Renal pelvis (tissue), 12 donors: ENCODE measurements at places on chromosomes 12 and 14. TPM values are rescaled to one million over a fixed set of nuclear protein-coding genes. Genes with fewer than 3 reads are reported as not detected.
A peak's percentile ranks its signal among the peaks of the same experiment; 100 is the strongest.

Gene FLVCR2
- 6.3 TPM for polyA plus RNA-seq

Gene MDM1
- 38.2 TPM for polyA plus RNA-seq

Gene MYBPC1
- polyA plus RNA-seq, result not detected

Gene DTX1
- polyA plus RNA-seq, result 12.2 TPM

Gene PTPRR
- polyA plus RNA-seq, result 0.68 TPM

Gene C12orf60
- 4.1 TPM for polyA plus RNA-seq

Gene GPRC5D
- 0.64 TPM for polyA plus RNA-seq

Gene DEPDC4
- polyA plus RNA-seq, result 5.4 TPM

Gene FITM1
- polyA plus RNA-seq, result 1.5 TPM

Gene DCN
- polyA plus RNA-seq, result 532 TPM

GRCh38 chr12:68374307-68374982 is 42.3 kb upstream of the MDM1 start:
- no peak for DNase-seq

GRCh38 chr12:18676996-18677588 is 60.7 kb downstream of the PLCZ1 start:
- no peak for DNase-seq

GRCh38 chr12:85923767-85924331 is 49.8 kb downstream of the NTS start:
- no peak for DNase-seq

DNA sequence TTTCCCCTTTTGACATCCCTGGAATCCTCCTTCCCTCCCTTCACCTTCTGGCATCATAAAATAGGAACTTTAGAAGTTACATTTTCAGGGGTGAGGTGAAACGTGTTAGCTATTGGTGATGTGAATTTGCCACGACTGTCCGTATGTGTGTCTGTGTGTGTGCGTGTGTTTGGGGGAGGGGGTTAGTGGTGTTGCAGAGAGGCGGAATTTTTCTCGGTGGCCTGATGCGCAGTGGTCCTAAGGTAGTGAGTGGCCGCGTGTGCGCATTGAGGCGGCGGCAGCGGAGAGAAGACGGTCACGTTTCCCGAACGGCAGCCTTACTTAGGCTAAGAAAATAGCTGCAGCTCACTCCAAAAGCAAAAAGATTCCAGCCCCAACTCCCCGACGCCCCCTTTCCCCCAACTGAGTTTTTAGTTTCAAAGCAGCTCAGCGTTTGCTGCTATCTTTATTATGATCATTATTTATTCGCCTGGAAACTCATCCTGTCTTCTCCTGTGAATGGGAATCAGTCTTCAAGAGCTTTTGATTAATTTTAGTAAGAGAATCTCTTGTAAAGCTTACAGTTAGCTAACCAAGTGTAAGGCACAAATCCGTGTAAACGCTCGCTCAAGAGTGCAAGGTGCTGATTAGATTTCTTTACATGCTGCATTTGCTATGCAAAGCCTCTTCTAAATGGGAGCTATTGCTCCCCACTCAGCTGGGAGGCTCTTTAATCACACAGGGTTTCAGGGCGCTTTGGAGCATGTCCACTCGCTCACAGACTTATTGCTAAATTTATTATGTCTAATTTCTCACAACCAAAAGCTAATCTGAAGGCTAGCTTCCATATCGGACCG is 4.7 kb downstream of the FLRT2 start:
- peak; percentile 26 for DNase-seq

GRCh38 chr14:95300697-95301526 is 18.8 kb downstream of the CLMN start:
- no peak for DNase-seq

DNA sequence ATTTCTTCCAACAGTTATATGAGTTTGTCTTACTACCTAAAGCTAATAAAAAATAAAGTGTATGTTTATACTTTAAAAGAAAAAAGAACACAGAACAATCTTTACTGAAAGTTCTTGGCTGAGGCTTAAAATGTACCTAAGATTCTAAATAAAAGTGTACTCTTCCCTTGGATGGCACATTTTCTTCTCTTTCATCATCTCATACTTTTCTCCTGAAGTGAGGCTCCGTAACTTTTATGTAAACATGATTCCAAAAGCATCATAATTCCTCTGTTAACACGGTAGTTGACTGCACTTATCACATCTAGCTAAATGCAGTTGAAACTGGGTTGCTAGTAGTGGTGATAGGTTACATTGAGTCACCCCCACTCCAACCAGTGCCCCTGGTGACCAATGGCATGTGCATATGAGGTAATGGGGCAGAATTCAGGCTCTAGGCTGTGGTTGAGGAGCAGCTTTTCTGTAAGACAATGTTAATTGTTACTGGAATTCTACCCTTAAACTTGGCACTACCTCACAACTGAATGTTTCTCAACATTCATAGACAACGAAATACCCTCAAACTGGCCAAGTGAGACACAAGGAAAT is 38.4 kb downstream of the WASHC3 start:
- DNase-seq, result no peak

- no peak for DNase-seq
Observed at GRCh38 chr12:75058228-75058627, 151.4 kb downstream of the KCNC2 start.

DNA sequence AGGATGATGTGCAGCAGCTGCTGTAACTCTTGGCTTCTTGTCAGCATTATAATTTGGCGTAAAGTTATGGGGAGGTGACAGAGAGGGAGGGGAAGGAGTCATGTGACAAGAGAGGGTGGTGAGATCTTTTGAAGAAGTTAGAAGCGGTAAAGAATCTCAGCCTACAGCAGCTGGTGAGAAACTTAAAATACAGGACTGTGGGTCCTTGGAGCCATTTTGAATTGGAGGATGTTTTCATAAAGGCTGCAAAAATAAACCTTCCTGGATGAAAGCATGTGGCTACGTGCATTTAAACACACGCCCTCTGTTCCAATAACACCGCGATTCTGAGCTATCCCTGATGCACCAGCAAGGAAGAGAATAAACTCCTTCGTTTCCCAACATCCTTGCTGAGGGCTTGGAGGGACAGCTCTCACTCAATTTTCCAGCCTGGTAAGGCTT is 133.7 kb downstream of the TMEM30B start:
- no peak for DNase-seq

DNA sequence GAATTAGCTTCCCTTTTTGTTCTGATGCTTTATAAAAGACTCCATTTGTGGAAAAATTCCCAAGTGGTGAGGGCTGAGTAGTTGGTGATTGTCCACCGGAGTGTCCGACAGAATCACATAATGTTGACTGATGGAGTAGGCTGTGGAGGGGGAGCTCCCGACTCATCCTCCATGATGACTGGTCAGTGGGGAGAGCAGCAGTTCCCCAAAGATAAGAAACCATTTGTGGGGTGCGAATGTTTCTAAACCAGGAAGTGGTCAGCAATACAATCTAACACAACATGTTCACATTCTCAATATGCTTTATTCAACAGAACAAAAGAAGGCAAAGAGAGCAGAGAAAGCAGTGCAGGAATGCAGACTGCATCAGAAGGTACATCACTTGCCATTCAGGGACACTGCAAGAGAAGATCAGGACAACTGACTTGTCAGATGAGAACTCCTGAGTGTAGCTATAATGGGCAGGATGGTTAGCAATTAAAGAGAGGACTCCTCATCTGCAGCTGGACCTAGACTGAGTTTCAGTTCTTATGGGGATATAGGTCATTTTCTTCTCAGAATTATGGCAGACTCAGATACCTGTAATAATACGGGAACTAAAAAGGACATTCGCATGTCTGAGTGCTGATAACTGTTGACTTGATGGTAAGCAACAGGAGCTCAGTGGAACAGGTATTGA is 5.4 kb downstream of the KRT6B start:
- no peak for DNase-seq

DNA sequence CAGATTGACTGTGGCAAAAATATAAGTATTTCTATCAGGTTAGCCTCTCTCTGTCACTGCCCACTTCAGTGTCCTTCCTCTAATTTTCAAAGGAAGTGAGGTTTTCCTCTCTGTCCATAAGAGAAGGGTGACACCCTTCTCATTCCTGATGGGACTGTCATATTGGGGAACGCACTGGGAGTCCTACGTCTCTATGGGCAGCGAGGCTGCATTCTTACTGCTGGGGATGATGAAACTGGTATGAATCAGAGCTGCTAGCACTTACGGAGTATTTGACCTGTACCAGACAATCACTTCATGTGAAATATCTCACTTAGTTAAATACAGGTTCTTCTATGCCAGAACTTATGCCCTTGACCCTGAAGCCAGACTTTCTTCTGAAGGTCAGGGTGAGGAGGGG is 436.3 kb downstream of the DPF3 start:
- no peak for DNase-seq

DNA sequence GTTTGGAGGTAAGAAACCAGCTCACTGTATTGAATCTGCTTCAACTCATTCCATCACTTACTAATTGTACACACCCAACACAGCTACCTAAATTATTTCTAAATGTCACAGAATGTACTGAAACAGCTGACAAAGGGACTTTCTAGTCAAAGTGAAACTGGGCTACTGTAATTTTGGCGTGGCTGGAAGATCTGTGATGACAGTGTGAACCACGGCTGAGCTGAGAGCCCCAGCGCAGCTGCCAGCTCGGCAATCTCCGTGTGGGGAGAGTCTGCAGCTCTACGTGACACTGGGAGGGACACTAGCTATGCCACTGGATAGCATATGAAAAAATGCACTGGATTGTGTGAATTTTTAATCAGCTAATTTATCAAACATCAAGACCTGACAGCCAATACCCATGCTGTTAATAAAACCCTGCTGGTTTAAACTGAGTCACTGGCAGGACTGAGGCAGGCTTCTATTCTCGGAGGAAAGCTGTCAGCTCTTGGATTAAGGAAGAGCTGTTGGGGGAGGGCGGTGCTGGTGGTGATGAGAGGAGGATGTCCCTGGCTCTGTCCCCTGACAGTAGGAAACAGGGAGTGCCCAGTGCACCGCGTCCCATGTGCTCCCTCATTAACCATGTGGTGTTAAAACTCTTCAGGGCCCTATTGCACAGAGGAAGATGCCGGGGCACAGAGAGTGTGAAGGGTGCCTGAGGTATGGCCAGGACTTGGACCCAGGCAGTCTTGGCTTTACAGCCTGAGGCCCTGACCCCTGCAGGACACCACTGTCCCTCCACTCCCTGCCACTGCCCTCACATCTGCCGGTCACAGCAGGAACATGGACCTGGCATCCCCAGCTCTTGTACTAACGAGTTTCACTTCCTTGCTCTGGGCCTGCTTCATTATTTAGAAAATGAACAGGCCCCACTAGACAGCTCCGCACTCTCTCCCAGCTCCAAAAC is 13.3 kb downstream of the SLC15A4 start:
- no peak for DNase-seq

GRCh38 chr14:83217492-83217891 is 1683.8 kb upstream of the SEL1L start:
- no peak for DNase-seq

GRCh38 chr12:107584563-107584962 is 101.0 kb upstream of the PWP1 start:
- DNase-seq, result no peak

DNA sequence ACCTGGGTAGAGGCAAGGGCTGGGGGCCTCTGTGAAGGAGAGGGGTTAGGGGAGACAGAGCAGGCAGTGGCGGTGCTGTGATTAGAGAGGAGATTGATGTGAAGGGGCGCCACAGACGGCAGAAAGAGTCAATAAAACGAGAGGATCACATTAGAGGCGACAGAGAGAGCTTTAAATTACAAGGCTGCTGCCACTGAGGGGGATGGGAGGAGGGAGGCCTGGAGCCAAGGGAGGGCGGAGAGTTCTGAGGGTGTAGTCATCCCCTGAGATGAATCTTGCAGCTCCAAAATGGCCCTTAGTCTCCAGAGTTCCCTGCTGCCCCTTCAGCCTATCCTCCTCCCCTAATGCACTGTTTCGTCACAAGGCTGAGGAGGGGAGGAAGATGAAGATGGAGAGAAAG is 12.8 kb downstream of the ZFHX2 start:
- DNase-seq, result peak; percentile 67

DNA sequence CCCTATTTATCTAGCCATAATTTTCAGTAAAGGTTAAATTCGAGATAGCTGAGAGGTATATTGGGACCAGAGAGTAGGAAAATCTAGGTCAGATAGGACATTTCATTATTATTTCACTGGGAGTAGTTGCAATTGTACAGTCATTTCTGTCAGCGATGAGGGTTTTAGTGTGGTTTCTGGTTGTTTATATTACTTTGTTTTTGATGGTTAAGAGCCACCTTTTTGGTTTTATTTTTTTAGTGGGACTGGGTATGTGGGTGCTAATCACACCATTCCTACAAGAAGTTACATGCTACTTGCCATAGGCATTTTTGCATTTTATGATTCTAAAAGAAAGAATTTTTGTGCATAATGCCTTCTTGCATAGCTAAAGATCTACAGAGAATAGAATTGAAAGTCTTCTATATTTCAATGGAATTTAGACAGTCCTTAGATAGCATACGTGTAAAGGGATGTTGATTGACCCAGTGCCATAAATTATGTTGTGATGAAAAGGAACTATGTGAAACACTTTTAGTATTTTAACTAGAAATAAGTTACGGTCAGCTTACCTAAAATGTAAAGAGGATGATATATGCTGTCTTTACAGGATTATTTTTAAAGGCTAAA is 85.2 kb downstream of the KTN1 start:
- no peak for DNase-seq

- no peak for DNase-seq
Observed at GRCh38 chr14:38882533-38882932, 220.5 kb downstream of the SEC23A start.

DNA sequence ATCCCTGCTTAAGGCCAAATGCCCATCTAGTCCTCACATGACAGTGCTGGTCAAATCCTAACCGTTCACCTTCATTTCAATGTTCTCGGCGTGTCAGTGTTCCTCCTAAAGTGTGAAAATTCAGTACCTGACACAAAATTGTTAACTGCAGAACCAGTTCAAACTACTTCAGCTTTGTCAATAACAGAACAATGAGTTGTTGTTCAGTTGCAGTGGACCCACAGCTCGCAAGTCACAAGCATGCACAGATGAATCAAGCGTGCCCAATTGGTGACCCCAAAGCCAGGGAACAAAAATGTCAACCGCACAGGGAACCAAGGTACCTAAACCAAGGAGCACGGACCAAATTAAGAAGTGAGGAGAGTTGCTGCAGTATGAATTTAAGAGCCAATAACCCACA is 23.2 kb downstream of the NRDE2 start:
- DNase-seq, result no peak

GRCh38 chr14:54312166-54312801 is 84.5 kb upstream of the CDKN3 start:
- no peak for DNase-seq

DNA sequence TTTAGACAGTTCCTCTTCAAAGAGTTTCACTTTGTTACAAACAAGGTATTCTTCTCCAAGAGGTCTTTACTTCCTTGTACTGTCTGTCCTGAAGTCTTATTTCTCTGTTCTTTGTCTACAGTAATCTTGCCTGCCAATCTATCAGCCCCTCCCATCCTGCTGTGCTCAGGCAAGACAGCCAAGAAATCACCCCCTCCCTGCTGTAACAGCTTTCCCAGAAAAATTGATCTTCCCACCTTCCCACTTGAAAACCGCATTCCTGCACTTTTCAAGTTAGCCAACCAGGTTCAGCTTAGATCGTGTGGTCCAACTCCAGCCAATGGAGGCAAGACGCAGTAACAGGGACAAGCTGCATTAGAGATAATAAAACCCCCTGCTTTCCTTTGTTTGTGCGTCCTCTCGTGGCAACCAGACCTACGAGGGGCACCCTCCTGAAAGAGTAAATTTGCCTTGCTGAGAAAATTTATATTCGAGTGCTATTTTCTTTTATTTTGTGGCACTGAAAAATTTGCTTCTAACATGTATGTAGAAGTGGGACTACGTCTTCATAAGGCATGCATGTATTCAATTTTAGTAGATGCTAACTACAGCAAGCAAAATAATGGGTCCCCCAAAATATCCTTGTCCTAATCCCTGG is 46.5 kb upstream of the ESR2 start:
- no peak for DNase-seq

- no peak for DNase-seq
Observed at GRCh38 chr12:87198181-87198580, 831.0 kb downstream of the C12orf50 start.

GRCh38 chr14:75422169-75422568 is 5.7 kb upstream of the JDP2 start:
- DNase-seq, result no peak
